ENCODE measurements at places on chromosomes 11 and 22.

DNA sequence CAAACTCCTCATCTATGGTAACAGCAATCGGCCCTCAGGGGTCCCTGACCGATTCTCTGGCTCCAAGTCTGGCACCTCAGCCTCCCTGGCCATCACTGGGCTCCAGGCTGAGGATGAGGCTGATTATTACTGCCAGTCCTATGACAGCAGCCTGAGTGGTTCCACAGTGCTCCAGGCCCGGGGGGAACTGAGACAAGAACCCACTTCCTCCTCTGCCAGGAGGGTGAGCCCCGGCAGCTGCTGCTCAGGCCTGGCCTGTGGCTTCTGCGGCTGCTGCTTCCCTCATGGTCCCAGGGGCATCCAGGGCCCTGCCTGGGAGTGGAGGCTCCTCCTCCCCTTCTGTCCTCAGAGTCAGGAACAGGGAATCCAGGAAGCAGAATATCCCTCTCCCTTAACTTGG, 98.4 kb downstream of the ZNF280B start:
- DNase-seq: no peak

DNA sequence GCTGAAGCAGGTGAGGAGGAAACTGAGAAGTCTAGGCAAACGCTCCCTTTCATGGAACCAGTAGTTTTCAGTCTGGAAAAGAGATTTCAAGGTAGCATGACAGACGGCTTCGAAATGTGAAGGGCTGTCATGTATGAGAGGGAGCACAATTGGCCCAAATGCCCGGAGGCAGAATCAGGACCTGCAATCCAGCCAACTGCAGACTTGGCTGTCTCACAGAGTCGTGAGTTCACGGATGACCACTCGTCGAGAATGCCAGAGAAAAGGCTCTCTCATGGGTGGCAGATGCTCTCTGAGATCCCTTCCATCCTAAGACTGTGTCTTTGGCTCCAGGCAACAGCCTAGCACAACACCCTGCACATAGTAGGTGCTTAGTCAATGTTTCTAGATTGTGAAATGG, 134.8 kb downstream of the DSCAML1 start:
- DNase-seq: no peak

DNA sequence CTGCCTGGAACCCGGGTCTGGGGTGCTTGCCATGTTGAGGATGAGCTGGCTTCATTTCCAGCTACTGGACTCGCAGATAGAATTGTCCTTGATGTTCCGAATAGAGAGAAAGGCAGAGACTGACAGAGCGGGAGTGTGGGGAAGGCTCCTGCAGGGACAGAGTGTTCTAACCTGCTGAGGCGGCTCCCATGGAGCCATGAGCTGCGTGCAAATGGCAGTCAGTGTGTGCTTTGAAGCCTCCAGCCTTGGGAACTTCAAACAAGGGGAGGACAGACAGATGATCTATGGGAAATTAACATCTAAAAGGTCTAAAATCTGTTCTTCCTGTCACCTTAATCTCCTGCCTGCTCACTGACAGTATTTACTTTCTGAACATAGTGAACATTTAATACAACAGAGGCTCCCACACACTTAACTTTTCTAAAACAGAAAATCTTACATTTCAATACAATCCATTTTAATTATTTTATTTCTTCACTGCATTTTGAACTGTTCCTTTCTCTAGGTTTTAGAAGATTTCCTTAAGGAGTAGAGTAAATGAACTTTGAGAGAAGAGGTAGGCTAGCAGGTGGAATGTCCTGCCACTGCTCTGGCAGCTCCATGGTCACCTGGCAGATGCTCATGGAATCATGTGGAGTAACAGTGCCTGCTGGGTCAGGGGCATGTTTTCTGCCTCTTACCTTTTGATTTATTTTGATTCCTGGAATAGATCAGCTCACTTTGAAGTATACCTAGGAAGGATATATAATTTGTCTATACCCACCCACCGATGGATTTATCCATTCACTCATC, 481.7 kb downstream of the NTM start:
- DNase-seq: no peak

GRCh38 chr11:112042161-112042960, 17.2 kb downstream of the DLAT start:
- DNase-seq: no peak

DNA sequence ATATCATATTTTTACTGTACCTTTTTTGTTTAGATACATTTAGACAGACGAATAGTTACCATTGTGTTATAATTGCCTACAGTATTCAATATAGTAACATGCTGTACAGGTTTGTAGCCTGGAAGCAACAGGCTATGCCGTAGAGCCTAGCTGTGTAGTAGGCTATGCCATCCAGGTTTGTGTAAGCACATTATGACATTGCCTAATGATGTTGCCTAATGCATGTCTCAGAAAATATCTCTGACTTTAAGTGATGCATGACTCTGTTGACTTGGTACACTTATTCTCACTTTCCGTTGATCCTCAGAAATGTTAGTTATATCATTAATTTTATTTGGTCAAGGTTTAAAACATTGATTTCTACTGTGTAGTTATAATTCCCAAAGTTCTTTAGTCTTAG, 39.9 kb downstream of the OR2AT4 start:
- no peak for DNase-seq

GRCh38 chr22:50308986-50309600, 1.6 kb upstream of the PLXNB2 start:
- DNase-seq: no peak

DNA sequence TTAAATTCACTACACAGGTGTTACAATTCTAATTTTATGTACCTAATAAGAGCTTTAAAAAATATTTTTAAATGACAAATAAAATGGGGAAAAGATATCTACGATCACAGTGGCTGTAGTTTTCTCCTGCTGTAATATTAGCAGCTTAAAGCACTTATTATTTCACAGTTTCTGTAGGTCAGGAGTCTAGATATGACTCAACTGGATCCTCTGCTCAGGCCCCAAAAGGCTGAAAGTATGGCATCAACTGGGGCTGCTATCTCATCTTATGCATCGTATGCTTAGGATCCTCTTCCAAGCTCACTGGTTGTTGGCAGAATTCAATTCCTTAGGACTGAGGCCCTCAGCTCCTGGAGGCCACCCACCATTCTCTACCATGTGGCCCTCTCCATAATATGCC, 12.8 kb downstream of the FBXO3 start:
- DNase-seq: no peak

- DNase-seq: no peak
Measured at GRCh38 chr22:20290045-20290392, 21.9 kb upstream of the RTN4R start.

DNA sequence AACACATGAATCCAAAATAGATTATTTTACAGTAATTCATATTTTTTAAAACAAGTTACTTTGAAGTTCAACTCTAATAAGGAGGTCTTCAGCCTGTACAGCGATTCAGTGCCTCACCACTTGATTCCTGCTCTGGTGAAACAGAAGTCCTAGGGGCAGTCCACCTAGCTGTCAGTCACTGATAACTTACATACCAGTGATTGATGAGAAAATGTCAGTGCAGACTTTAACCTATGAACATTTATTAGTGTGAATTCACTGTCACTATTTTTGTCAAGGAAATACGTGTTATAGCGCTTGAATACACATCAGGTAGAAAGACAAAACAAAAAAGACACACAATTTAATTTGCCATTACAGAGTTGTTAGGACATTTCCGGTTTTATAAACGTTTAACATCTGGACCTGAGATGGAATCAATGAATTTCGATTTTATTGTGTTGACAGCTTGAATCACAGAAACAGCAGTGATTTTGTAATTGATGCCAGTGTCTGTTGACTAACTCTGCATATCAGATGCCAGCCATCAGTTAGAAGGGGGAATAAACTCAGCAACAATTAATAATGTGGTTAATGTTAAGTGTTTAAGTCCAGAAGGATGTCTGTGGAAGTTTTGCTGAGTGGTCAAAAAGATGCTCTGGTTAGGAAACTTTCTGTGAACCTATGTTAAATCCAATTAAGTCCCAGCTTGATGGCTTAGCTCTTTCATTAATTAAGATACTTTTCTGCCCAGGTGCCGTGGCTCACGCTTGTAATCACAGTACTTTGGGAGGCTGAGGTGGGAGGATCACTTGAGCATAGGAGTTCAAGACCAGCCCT, 34.5 kb downstream of the ELF5 start:
- no peak for DNase-seq

DNA sequence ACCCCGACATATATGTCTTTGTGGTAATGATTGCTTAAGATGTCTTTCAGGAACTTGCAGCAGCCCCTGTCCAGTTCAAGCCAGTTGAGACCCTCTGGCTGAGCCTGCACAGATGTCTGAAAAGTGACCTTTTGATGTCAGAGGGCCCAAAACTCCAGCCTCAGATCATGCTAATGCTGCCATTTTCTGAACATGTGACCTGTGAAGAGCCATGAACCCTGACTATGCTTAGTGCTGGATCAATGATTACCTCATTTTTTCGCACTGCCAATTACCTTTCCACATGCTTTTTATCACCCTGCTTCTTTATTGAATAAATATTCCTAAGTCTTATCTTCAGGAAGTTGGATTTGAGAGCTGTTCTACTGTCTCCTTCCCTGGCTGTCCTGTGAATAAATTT, 6.9 kb upstream of the CYP2R1 start:
- DNase-seq: no peak

DNA sequence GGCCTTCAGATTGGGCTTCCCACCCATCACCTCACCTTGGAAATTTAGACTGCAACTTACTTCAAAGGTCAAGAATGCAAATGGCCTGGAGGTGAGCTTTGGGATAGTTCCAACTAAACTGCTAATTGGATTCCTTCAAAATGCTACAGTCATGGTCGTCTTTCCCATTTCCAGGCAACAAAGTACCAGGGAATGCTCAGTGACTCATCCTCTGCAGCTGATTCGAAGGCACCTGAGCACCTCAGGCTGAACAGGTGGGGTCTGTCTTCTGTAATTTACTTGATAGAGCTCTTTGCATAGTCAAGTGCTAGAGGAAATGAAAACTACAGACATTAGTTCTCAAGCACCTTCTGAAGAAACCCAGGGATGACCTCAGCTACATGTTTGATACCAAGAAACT, 20.5 kb upstream of the FSHB start:
- no peak for DNase-seq

GRCh38 chr11:44597358-44598012, 32.0 kb downstream of the CD82 start:
- no peak for DNase-seq

- no peak for DNase-seq
Measured at GRCh38 chr11:78752494-78752893, 177.8 kb upstream of the NARS2 start.

- DNase-seq: no peak
Measured at GRCh38 chr22:44737406-44738346, 14.7 kb upstream of the ARHGAP8 start.

- no peak for DNase-seq
Measured at GRCh38 chr11:2708151-2708581, 8.4 kb upstream of the KCNQ1OT1 start.

GRCh38 chr22:46467006-46467405, 70.4 kb downstream of the CELSR1 start:
- no peak for DNase-seq

GRCh38 chr11:113506893-113507292, 31.7 kb upstream of the DRD2 start:
- no peak for DNase-seq

DNA sequence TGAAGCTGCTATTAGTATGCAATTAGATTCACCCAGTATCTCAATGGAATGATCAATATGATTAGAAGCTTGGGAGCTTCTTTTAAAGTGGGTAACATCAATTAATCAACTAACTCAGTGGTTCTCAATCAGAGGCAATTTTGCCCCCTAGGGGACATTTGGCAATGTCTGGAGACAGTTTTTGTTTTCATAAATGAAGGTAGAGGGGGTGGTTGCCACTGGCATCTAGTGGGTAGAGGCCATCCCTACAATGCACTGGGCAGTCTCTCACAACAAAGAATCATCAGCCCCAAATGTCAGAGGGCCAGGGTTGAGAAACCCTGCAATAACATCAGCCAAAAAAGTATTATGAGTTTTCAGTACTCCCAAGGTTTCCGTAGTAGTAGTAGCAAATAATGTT, 5.9 kb upstream of the AMOTL1 start:
- no peak for DNase-seq

GRCh38 chr11:76236092-76236999, 30.0 kb upstream of the WNT11 start:
- no peak for DNase-seq

DNA sequence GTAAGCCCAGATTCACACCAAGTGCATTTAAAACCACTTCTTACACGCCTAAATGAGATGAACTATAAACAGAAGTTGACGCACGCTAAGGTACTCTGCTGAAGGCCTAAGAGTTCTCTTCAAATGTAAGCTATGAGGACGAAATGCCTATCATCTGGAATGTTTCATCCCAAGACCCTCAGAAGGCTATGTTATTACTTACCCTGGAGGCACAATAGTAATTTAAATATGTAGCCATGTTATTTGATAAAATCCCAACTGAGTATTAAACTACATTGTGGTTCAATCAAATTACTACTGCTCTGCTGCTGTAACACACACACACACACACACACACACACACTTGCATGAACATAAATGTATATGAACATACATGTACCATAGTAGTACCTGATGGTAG, 47.6 kb downstream of the MAML2 start:
- no peak for DNase-seq

- DNase-seq: no peak
Measured at GRCh38 chr22:35575116-35575748, 34.6 kb downstream of the RASD2 start.

GRCh38 chr11:3193373-3194015, 25.1 kb downstream of the MRGPRG start:
- no peak for DNase-seq

DNA sequence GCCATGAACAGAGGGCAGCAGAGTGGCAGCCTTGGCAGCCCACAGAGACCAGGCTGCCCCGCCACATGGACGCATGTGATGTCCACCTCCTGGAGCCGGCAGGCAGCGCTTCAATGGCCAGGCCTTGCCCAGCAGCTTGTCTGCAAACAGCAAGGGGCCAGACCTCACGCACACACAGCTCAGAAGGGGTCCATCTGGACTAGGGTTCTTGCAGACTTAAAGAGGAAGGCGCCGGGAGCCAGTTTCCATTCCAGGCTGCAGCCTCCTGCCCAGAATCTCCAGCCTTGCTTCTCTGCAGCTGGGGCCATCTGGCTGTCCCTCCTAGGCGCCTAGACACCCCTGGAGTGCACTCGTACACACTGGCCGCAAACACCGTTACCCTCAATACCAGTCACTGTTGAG, 91.9 kb upstream of the TMEM45B start:
- no peak for DNase-seq

- DNase-seq: no peak
Measured at GRCh38 chr11:102462610-102463009, 10.0 kb upstream of the TMEM123 start.

- DNase-seq: no peak
Measured at GRCh38 chr11:114044042-114044871, 15.3 kb upstream of the ZBTB16 start.

GRCh38 chr11:19320827-19321226, 80.1 kb upstream of the E2F8 start:
- DNase-seq: no peak

- no peak for DNase-seq
Measured at GRCh38 chr11:34587282-34587677, 33.6 kb upstream of the EHF start.

DNA sequence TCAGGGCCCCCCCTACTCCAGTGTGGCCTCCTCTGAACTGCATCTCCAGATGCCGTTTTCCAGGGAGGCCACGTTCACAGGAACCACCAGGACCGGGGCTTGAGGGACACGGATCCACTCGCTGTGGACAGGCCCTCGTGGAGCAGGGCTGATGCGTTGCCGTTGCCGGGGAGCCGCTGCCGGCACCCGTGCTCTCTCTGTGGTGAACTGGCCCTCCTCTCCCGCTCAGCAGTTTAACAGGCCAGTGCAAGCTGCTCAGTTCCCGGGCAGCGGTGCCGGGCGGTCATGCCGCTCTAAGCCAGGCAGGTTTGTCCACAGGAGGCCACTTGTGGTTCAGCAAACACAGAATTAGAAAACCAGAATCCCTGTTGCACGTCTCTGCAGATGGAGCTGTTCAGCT, 301.6 kb downstream of the TBC1D22A start:
- DNase-seq: no peak
